ENCODE measurements at places on chromosomes 3 and 15.

- DNase-seq, result no peak
Measured at GRCh38 chr3:180870008-180870699, 42.3 kb upstream of the FXR1 start.

DNA sequence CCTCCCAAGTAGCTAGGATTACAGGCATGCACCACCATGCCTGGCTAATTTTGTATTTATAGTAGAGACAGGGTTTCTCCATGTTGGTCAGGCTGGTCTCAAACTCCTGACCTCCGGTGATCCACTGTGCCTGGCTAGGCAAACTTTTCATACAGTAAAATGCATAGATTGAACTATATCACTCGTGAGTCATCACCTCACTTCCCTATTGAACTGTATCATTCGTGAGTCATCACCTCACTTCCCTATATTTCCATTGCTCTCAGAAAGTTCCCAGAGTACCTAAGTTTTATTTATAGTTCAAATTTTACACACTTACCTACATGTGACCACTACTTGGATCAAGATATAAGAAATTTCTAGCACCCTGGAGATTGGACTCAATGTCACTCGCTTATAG, 73.6 kb upstream of the ACAD9 start:
- no peak for DNase-seq

- DNase-seq, result no peak
Measured at GRCh38 chr15:51641490-51642130, 19.0 kb upstream of the DMXL2 start.

- peak; percentile 1 for DNase-seq
Measured at GRCh38 chr15:60704129-60704528, 225.2 kb upstream of the ICE2 start.

DNA sequence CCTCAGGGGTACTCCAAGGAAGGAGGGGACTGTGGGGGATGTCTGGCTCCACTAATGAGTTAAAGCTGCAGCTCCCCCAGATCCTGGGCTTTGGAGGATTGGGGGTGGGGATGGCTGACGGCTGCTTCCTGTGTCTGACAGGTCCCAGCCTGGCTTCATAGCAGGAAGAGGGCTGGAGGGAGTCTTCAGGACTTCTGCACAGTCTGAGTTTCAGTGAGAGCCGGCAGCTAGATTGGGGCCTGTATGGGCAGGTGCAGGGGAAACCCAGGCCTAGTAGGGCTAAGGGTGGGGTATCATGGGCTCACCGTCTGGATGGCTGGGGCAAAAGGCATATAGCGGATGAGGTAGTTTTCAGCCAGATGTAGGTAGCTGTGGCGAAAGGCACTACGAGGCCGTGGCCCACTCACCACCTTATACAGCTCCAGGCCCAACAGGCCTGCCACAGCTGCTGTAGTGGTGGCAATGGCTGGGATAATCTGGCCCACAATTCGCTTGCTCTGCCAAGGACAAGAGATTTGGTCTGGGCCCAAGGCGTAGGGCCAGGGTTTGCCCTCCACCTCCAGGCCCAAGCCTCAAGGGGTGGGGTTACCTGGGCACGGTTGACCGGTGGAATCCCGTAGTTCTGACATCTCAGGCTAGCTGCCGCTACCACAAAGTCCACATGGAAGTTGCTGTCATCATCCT, 4.5 kb downstream of the INKA1 start:
- no peak for DNase-seq

GRCh38 chr3:127444761-127445160, 145.8 kb downstream of the TPRA1 start:
- DNase-seq, result no peak

GRCh38 chr15:90851114-90851513, 17.3 kb upstream of the FURIN start:
- DNase-seq, result peak; percentile 38

DNA sequence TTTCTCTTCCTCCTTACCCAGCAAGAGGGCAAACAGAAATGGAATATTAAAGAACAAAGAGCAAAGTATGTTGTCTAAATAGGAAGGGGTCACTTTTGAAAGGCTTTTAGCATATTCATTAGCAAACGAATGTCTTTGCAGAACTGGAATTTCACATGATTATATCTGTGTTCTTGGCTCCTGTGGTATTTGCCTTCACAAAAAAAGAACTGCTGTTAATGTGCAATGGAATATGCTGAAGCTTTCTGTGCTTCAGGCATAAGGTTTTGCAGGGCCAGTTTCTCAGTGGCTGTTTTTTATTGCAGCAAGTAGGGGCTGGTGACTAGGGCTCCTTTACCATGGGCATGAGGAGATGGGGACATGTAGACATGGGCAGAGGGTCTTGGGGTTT, 173.4 kb downstream of the USP13 start:
- no peak for DNase-seq

Data from stimulated activated CD8-positive, alpha-beta memory T cell treated with anti-CD3 and anti-CD28 coated beads, Interleukin-7, amount 100 ng/mL, for 4 hours (primary cell).